Activated T-cell treated with anti-CD3 and anti-CD28 coated beads, Interleukin-2, amount 50 U/mL, for 72 hours (primary cell): ENCODE measurements at places on chromosomes 13 and 19. TPM values are rescaled to one million over a fixed set of nuclear protein-coding genes. Genes with fewer than 3 reads are reported as not detected.

ADGRE3 gene
- total RNA-seq, result not detected

HOOK2 gene
- 38.8 TPM for total RNA-seq

OXGR1 gene
- not detected for total RNA-seq

ACTMAP gene
- total RNA-seq, result 32.8 TPM

NCCRP1 gene
- not detected for total RNA-seq

C19orf81 gene
- total RNA-seq, result 5.1 TPM

MED26 gene
- 18.6 TPM for total RNA-seq

HCST gene
- 56.1 TPM for total RNA-seq

CRLF1 gene
- total RNA-seq, result not detected

LACC1 gene
- 3.3 TPM for total RNA-seq

ATP8B3 gene
- 12.1 TPM for total RNA-seq

ZNF540 gene
- 2.3 TPM for total RNA-seq

TEX26 gene
- not detected for total RNA-seq

VSTM2B gene
- total RNA-seq, result not detected
